AG04450 (cell line): ENCODE measurements at places on chromosomes 4 and X.

GRCh38 chr4:84260495-84260894 lies 238.6 kb downstream of the NKX6-1 start:
- DNase-seq = no peak

DNA sequence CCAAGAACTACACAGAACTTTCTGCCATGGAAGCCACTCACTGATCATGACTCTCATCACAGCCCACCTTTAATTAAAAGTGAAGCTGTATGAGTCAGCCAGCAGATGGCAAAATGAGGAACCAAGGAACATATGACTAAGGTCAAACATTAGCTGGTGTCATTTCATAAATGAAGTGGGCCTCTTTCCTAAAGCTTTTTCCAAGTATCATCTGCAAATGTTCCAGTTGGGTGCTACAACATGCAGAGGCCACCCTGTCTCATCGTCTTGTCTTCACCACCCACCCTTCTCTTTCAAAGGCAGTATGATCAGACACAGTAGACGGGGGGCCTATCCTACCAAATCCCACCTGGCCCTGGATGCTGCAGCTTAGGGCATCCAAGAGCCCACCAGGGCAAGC lies 9.2 kb upstream of the EOLA1 start:
- DNase-seq = no peak

DNA sequence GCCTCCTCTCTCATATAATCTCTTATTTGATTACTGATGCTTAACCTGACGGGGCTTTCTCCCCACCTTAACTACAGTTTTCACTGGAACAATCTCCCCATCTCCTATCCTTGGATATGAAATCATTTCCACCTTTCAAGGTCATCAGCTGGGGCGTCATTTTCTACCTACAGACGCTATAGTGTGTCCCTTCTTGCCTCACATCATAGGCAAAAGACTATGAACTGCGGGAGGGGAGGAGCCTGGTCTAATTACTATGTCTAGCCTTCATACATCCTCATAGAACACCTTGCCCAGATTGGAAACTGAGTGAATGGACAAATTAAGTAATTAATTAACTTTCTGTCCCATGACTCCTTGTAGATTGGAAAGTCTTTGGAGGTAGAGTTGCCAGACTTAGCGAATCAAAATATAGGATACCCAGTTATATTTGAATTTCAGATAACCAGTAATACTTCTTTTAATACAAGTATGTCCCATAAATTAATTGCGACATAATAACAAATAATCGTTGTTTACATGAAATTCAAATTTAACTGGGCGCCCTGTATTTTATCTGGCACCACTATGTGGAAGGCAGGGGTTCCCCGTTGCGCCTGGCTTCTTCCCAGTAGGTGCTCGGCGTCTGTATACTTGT lies 752 bp upstream of the ATP6AP2 start:
- DNase-seq = no peak

GRCh38 chrX:24080704-24081103 lies 25.9 kb downstream of the EIF2S3 start:
- no peak for DNase-seq

- DNase-seq = no peak
These were observed 11.2 kb downstream of the MSX1 start for GRCh38 chr4:4870576-4871241.

GRCh38 chrX:41245641-41246040 lies 88.3 kb upstream of the DDX3X start:
- DNase-seq = no peak

GRCh38 chrX:135086197-135086854 lies 34.0 kb downstream of the ETDB start:
- peak; percentile 23 for DNase-seq
